CD4-positive, alpha-beta T cell (primary cell): ENCODE measurements at places on chromosomes 12 and 14. TPM values are rescaled to one million over a fixed set of nuclear protein-coding genes. Genes with fewer than 3 reads are reported as not detected.

GRCh38 chr12:32765906-32766305 is 10.2 kb upstream of the YARS2 start:
- no peak for DNase-seq

GRCh38 chr12:29741342-29742241 is 42.1 kb downstream of the TMTC1 start:
- no peak for DNase-seq

DNA sequence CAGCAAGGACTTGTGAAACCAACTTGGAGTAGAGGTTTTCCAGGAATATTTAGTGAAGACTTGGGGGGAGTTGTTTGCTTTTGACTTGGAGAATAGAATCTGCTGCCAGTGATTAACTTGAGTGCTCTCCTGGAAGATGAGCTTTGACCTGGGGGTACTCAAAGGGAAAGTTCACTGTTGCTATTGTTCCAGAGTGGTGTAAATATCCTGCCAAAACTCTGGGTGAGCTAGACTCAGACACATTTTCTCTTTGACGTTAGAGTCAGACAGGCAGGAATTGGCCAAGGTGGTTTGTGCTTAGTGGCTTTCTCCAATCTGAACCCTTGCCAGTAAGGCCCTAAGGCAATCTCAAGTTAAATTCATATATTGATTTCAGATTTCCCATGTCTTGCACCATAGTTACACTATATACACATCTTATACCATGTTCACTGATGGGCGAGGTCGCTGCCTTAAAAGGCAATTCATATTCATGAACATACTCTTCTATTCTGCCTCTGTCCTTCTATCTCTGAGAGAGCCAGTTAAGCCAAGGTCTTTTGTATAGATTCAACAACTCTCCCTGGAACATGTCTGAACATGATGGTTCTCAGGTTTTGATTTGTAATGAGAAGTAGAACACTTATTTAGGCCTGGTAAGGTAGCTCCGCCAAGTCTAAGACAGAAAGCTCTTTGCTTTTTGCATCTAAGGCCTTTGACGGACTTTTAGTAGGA is 204.6 kb upstream of the SLC38A2 start:
- no peak for DNase-seq

WNT1 gene
- 2.7 TPM for total RNA-seq

- DNase-seq = no peak
These were observed 140.1 kb downstream of the SYNE2 start for GRCh38 chr14:63992858-63993257.

GRCh38 chr12:124749725-124750124 is 113.9 kb downstream of the SCARB1 start:
- DNase-seq = no peak

- no peak for DNase-seq
These were observed 181.3 kb downstream of the ITPR2 start for GRCh38 chr12:26651566-26652188.

DNA sequence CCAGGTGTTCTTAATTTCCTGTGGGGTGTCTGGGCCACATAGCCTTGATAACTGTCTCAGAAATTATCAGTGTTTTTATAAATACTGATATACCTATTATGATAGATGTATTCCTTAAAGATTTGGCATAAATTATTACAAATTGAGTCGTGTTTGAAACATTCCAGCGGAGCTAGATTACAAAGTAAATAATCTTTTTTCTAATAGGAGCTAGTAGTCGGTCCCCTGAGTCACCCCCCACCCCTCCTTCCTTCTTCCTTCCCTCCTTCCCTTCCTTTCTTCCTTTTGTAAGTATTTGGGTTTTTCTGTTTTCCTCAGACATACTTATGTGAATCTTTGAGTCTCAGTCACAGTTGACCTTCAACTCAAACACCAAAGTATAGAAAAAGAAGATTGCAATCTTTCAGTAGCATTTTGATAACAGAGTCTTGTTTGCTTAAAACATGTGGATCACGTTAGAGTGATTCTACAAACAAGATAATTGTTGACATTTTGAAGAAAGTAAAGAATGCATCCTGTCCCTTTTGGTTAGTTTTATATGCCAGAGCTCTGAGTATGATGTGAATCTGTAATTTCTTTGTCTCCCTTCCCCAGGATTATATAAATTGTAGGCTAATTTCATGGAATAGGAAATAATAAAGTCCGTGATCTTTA is 264.0 kb downstream of the FUT8 start:
- no peak for DNase-seq

TAS2R7 gene
- total RNA-seq = not detected
